Nephron progenitor cell (in vitro differentiated cells): ENCODE measurements at places on chromosomes 4 and X.

GRCh38 chr4:156966836-156967235 is 4.8 kb downstream of the PDGFC start:
- H3K36me3 ChIP-seq, result peaks cover 3% of the 10 kb centered on the region
- H3K4me1 ChIP-seq, result peaks cover 68% of the 10 kb centered on the region
- H3K27me3 ChIP-seq, result peaks cover 3% of the 10 kb centered on the region
- no peak for DNase-seq

DNA sequence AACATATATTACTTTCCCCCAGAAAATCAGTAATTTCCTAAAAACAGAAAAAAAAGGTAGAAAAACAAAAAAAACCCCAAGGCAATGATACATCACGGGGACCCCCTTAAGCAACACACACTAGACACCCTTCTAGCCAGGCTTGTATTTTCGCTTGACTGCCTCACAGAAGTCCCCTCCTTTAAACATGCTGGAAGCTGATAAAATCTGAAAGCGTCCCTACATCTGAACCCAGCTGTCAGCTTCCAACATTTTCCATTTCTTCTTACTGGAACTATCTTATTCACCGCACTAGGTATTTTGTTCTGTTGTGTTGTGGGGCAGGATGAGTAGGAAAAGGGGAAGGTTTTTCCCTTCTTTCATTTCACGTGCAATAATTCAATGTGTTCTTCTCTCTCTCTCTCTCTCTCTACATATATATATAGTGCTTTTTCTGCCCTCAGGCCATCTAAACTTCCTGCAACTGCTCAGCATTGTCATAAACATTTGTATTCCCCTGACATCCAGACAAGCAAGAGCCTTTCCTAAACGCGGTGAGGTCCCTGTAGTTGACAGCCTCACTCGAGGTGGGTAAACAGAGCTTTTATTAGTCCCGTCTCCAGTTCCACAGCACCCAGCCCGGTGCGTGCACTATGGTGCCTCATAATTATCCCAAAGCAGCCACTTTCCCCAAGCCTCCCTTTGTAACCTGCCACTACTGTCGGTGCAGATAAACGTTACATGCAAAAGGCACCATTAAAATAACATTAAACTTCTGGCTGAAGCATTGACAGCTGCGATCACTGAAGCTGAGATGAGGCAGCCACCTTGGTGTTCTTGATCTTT is 82.5 kb downstream of the GATB start:
- H3K4me1 ChIP-seq, result peaks cover 68% of the 10 kb centered on the region
- peak overlapping the region; percentile 60 for H3K27ac ChIP-seq
- H3K27me3 ChIP-seq, result peaks cover under 1% of the 10 kb centered on the region
- H3K4me3 ChIP-seq, result peak overlapping the region; percentile 33
- peaks cover 25% of the 10 kb centered on the region for H3K36me3 ChIP-seq

DNA sequence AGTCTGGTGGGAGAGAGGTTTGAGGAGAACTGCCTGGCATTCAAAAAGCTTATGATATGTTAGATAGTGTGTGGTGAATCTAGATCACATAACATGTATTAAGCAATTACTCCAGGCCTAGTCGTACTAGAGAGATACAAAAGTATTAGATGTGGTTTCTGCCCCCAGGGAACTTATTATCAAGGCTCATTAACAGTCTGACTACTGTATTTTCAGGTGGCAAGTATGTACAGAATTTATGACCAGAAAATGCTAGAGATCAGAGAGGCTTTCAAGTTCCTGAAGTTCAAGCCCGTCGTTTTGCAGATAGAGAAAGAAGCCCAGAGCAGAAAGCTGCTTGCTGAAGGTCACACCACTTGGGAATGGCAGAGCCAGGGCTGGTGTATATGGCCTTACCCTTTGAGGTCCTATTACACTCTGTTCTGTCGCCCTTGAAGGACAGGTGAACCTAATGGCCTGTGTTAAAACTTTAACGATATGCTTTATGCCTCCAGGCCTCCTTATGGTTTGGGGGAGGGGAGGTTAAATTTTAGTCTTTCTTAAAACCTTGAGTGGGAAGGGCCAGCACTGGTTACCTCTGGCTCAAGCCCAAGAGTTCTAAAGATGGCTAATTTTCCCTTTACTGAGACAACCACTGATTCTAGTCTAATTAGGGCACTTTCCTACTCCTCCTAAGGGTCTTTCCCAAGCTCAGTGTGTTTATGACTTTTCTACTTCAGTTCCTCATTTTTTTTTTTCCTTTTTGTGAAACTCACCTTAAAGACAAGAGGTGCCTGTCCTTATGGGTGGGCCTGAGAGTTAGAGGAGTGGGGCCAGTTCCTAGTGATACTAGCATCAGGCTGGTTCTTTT is 19.9 kb downstream of the TMEM164 start:
- peaks cover 26% of the 10 kb centered on the region for H3K36me3 ChIP-seq
- DNase-seq, result no peak
- peaks cover 18% of the 10 kb centered on the region for H3K4me1 ChIP-seq
- peak overlapping the region; percentile 27 for H3K27ac ChIP-seq

DNA sequence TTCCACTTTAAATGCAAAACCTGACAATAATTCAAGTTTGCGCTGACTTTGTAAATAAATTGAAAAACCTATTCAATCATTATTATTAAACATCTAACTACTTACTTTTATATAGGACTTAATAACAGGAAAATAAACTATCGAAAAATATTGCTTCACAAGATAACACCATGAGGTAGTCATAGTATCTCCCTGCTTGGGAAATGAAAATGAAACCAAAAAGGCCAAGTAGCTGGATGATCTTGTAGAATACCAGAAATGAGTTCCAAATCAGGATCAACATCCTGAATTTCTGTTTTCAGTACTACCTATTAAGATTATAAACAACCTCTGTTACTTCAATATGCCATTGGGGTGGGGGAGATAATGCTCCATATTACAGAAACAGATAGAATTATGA is 58.9 kb downstream of the CHIC2 start:
- peaks cover 33% of the 10 kb centered on the region for H3K36me3 ChIP-seq
- H3K27me3 ChIP-seq, result no peaks in the 10 kb centered on the region
- no peaks in the 10 kb centered on the region for H3K4me1 ChIP-seq
- no peak overlapping the region for H3K27ac ChIP-seq
- DNase-seq, result no peak

- no peaks in the 10 kb centered on the region for H3K27me3 ChIP-seq
- H3K4me1 ChIP-seq, result no peaks in the 10 kb centered on the region
- no peak for DNase-seq
- no peaks in the 10 kb centered on the region for H3K36me3 ChIP-seq
- no peak overlapping the region for H3K27ac ChIP-seq
- H3K4me3 ChIP-seq, result no peak overlapping the region
These were observed 25.2 kb upstream of the GK start for GRCh38 chrX:30627818-30628652.
